Activated T-helper 1 cell treated with anti-CD3 and anti-CD28 coated beads, Interleukin-12 subunit alpha, Interleukin-12 subunit beta, Interleukin-2, Interleukin-4 antibody, amounts not matched to agents 30 ng/mL and 10 ng/mL and 1 ng/mL, durations not matched to agents 14 hours and 24 hours and 36 hours (primary cell): ENCODE measurements at places on chromosomes 2 and 18. TPM values are rescaled to one million over a fixed set of nuclear protein-coding genes. Genes with fewer than 3 reads are reported as not detected.

- peak; percentile 26 for DNase-seq
- peaks cover 95% of the 10 kb centered on the region for H3K4me1 ChIP-seq
- peak overlapping the region; percentile 62 for H3K4me3 ChIP-seq
- H3K27ac ChIP-seq, result peak overlapping the region; percentile 49
- H3K27me3 ChIP-seq, result no peaks in the 10 kb centered on the region
Observed at GRCh38 chr2:74845217-74845751, 11.4 kb downstream of the HK2 start.

- no peaks in the 10 kb centered on the region for H3K4me1 ChIP-seq
- no peaks in the 10 kb centered on the region for H3K36me3 ChIP-seq
- H3K4me3 ChIP-seq, result no peak overlapping the region
- H3K27ac ChIP-seq, result no peak overlapping the region
- no peak for DNase-seq
- H3K27me3 ChIP-seq, result no peaks in the 10 kb centered on the region
Observed at GRCh38 chr2:188416367-188416766, 124.7 kb downstream of the GULP1 start.

DNA sequence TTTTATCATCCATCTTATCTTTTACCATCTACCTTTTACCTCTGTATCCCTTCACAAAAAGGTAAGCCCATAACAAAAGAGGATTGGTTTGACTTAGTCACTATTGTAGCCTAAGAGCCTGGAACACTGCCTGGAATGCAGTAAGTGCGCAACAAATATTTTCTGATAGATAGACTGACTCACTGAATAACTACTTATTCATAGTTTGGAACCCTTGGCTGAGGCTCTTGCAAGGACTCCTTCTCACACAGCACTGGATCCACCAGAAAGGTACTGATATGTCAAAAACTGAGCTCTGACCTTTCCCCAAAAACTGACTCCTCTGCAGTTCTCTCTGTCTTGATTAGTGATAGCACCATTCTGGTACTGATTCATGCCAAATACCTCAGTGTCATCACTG is 426.7 kb downstream of the SETBP1 start:
- no peaks in the 10 kb centered on the region for H3K36me3 ChIP-seq
- no peaks in the 10 kb centered on the region for H3K4me1 ChIP-seq
- no peak overlapping the region for H3K4me3 ChIP-seq

LDLRAD4 gene
- 34.5 and 35.2 TPM in 2 replicates for total RNA-seq

DNA sequence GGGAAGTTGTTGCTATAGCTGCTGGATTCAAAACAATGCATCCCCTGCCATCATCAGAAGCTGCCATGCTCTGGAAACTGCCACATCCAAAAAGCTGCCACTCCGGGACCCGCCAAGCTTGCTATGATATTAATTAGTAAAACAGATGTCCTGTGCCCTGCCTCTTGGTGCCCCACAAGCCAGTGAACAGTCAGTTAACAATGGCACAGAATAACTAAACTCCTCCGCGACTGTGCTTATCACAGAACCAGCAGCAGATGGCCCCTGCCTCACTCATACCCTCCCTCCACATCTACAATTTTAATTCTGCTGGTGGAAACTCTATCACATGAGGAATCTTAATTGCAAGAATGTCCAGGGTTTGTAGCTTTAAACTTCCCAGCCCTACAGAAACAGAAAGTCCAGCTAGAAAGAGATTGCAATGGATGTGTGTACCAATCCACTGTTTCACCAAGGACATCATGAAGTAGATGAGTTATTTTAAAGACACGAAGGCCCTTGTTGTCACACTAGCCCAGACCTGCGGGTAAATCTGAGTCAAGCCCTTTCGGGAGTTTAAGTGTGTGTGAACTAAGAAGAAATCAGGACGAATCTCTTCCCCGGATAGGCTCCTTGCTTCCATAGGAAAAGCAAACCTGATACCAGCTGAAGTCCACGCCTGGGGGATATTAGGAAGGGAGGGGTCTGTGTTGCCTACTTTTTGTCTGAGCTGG is 7.4 kb upstream of the ACYP2 start:
- no peak for DNase-seq
- H3K36me3 ChIP-seq, result no peaks in the 10 kb centered on the region
- peaks cover 7% of the 10 kb centered on the region for H3K27me3 ChIP-seq

RAB17 gene
- total RNA-seq, result not detected in 2 replicates

- no peak overlapping the region for H3K27ac ChIP-seq
- peaks cover 18% of the 10 kb centered on the region for H3K4me1 ChIP-seq
- peaks cover 2% of the 10 kb centered on the region for H3K27me3 ChIP-seq
Observed at GRCh38 chr2:27737676-27738348, 33.7 kb upstream of the MRPL33 start.

ACTG2 gene
- 0.22 and 0.26 TPM in 2 replicates for total RNA-seq

GRCh38 chr18:13051950-13052349 is 60.8 kb downstream of the CEP192 start:
- no peak overlapping the region for H3K4me3 ChIP-seq
- peak overlapping the region; percentile 32 for H3K27ac ChIP-seq
- no peaks in the 10 kb centered on the region for H3K27me3 ChIP-seq
- H3K36me3 ChIP-seq, result peaks cover 50% of the 10 kb centered on the region

GRCh38 chr2:56450772-56451171 is 267.0 kb downstream of the CCDC85A start:
- no peak overlapping the region for H3K4me3 ChIP-seq
- H3K27ac ChIP-seq, result no peak overlapping the region
- no peaks in the 10 kb centered on the region for H3K36me3 ChIP-seq
- H3K27me3 ChIP-seq, result no peaks in the 10 kb centered on the region

GRCh38 chr2:127615511-127616166 is 30.3 kb upstream of the GPR17 start:
- H3K4me3 ChIP-seq, result no peak overlapping the region
- no peaks in the 10 kb centered on the region for H3K4me1 ChIP-seq
- H3K36me3 ChIP-seq, result peaks cover 2% of the 10 kb centered on the region
- H3K27me3 ChIP-seq, result peaks cover 10% of the 10 kb centered on the region

- no peaks in the 10 kb centered on the region for H3K36me3 ChIP-seq
- H3K27me3 ChIP-seq, result peaks cover 1% of the 10 kb centered on the region
- no peak overlapping the region for H3K4me3 ChIP-seq
- DNase-seq, result no peak
- no peak overlapping the region for H3K27ac ChIP-seq
- no peaks in the 10 kb centered on the region for H3K4me1 ChIP-seq
Observed at GRCh38 chr2:1586251-1586922, 157.9 kb downstream of the PXDN start.

- H3K27ac ChIP-seq, result no peak overlapping the region
- H3K4me1 ChIP-seq, result peaks cover 49% of the 10 kb centered on the region
- H3K36me3 ChIP-seq, result peaks cover 25% of the 10 kb centered on the region
- no peak for DNase-seq
Observed at GRCh38 chr2:26088038-26088643, 54.3 kb downstream of the RAB10 start.

- H3K27me3 ChIP-seq, result no peaks in the 10 kb centered on the region
- DNase-seq, result no peak
- no peak overlapping the region for H3K4me3 ChIP-seq
- H3K36me3 ChIP-seq, result peaks cover 60% of the 10 kb centered on the region
Observed at GRCh38 chr2:230762317-230762896, 49.8 kb downstream of the CAB39 start.

PARD3B gene
- total RNA-seq, result 0.10 and 0.26 TPM in 2 replicates

BMP10 gene
- total RNA-seq, result not detected in 2 replicates

DNA sequence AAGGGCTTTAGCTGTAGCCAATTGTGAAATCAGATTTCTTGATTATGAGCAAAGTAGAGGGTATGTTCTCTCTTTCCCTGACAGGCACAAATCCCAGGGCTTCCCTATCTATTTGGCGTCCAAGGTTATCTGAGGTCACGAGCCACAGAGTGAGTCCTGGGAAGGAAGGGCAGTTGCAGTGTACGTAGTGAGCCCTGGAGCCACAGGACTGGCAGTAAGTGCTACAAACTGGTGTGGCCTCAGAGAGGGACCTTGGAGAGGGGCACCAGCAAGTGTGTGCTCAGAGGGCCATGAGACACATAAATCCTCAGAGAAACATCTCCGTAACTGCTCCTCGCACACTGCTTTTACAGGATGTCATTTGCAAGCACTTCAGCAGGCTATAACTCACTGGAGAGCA is 115.5 kb upstream of the SH3BP4 start:
- H3K4me1 ChIP-seq, result no peaks in the 10 kb centered on the region
- H3K27ac ChIP-seq, result no peak overlapping the region
- H3K36me3 ChIP-seq, result no peaks in the 10 kb centered on the region
- no peaks in the 10 kb centered on the region for H3K27me3 ChIP-seq

GRCh38 chr2:232299084-232299483 is 79.5 kb upstream of the ALPP start:
- H3K36me3 ChIP-seq, result peaks cover 4% of the 10 kb centered on the region
- no peak overlapping the region for H3K27ac ChIP-seq
- H3K27me3 ChIP-seq, result no peaks in the 10 kb centered on the region
- peaks cover 16% of the 10 kb centered on the region for H3K4me1 ChIP-seq
- no peak overlapping the region for H3K4me3 ChIP-seq
- no peak for DNase-seq

DNA sequence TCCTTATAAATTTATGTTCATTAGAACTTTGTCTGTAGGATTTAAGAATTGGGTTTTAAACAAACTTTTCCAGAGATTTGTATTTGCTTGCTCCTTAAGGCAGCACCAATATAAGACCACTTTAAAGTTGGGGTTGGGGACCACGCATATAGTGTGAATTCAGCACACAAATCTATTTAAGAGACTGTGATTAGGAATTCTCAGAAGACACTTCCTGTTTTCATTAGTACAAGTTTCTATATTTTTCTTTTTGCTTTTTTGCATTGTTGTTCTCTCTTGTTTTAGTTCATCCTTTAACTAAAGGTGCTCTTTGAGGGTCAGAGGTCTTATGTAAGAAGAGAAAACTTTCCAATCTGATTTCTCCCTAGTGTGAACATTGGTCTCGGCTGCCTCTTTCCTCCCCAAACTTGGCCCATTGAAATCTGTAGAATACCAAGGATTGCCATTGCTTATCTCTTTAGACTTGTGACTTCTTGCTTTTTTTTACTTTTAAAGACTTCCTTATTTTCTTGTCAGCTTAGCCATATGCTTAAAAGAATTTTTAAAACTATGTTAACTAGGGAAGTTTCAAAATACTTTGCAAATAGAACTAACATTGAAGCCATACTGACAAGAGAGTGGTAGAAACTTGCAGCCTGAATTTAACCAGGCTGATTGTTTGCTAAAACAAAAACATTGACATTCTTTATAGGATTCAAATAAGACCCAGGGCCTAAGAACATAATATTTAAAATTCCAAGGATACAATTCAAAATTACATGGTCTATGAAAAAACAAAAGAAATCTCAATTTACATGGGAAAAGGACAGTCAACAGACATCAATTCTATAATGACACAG is 264.1 kb upstream of the FN1 start:
- H3K27me3 ChIP-seq, result no peaks in the 10 kb centered on the region
- no peak overlapping the region for H3K4me3 ChIP-seq
- no peaks in the 10 kb centered on the region for H3K4me1 ChIP-seq

- no peak overlapping the region for H3K4me3 ChIP-seq
- no peaks in the 10 kb centered on the region for H3K4me1 ChIP-seq
- H3K27me3 ChIP-seq, result peaks cover 1% of the 10 kb centered on the region
- H3K27ac ChIP-seq, result no peak overlapping the region
Observed at GRCh38 chr2:4122726-4123125, 419.4 kb downstream of the DCDC2C start.

UGT1A4 gene
- not detected in 2 replicates for total RNA-seq

DNA sequence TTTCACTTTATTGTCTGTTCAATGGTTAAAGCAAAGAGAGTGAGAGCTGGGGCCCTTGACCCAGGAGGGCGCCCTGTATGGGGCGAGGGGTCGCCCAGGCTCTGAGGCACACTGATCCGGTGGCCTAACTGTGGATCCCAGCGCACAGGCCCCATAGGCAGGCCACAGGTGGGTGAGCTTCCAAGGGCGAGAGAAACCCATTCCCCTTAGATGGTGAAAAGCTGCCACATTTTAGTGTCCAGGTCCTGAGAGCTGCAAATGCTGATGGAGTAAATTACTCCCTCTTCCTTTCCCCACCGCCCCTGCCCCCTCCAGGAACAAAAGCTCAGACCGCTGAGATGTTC is 5.9 kb upstream of the DLX2 start:
- peaks cover 76% of the 10 kb centered on the region for H3K27me3 ChIP-seq
- peaks cover 7% of the 10 kb centered on the region for H3K36me3 ChIP-seq
- H3K27ac ChIP-seq, result no peak overlapping the region
- no peak for DNase-seq
- no peak overlapping the region for H3K4me3 ChIP-seq

IL37 gene
- not detected in 2 replicates for total RNA-seq

UGT1A8 gene
- not detected in 2 replicates for total RNA-seq

STRN gene
- 28.8 and 29.0 TPM in 2 replicates for total RNA-seq

AOX1 gene
- total RNA-seq, result 0.05 TPM in 1 of 2 replicates, not detected in the other

- H3K27me3 ChIP-seq, result peaks cover 13% of the 10 kb centered on the region
- no peaks in the 10 kb centered on the region for H3K36me3 ChIP-seq
- DNase-seq, result no peak
- no peaks in the 10 kb centered on the region for H3K4me1 ChIP-seq
- H3K4me3 ChIP-seq, result no peak overlapping the region
Observed at GRCh38 chr2:98948956-98949739, 13.1 kb upstream of the CRACDL start.

- H3K27me3 ChIP-seq, result no peaks in the 10 kb centered on the region
- no peaks in the 10 kb centered on the region for H3K36me3 ChIP-seq
- no peak for DNase-seq
- no peaks in the 10 kb centered on the region for H3K4me1 ChIP-seq
Observed at GRCh38 chr2:137207030-137207429, 441.7 kb downstream of the THSD7B start.

DNA sequence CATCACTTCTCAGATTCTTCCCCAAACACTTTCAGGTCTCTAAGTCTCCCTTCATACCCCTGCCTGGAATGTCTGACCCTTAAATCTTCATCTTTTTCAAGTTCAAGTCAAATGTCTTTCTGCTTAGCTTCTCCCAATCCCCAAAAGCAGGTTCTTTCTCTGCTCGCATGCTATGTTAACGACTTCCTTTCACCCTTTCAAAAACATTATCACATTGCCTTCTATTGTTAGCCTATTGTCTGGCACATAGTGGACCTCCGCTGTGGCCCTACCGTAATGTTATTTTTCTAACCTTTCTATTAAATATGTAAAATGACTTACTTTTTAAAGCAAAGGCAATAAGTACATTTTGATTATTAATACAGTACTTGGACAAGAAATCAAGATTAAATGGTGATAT is 2.2 kb downstream of the CDKL4 start:
- H3K4me1 ChIP-seq, result peaks cover 13% of the 10 kb centered on the region
- DNase-seq, result no peak
- no peak overlapping the region for H3K4me3 ChIP-seq

UGT1A6 gene
- total RNA-seq, result not detected in 2 replicates

DNA sequence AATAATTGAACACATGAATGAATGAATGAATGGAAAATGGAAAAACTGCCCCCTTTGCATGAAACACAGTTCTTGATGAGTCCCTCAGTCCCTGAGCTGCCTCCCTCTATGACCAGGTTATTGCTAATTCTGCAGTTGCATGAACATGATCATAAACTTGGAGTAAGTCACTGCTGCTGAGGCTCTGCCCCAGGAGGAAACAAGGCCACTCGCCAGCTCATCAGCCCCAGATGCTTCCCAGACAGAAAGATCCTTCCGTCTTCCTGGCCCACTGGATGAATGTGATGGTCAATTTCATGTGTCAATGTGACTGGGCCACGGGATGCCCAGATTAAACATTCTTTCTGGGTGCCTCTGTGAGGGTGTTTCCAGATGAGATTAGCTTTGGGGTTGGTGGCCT is 16.4 kb downstream of the GPR45 start:
- H3K27ac ChIP-seq, result no peak overlapping the region
- H3K36me3 ChIP-seq, result no peaks in the 10 kb centered on the region
- no peak overlapping the region for H3K4me3 ChIP-seq
- H3K27me3 ChIP-seq, result peaks cover 4% of the 10 kb centered on the region
- no peak for DNase-seq
- no peaks in the 10 kb centered on the region for H3K4me1 ChIP-seq
